Left ventricle myocardium inferior (tissue), 1 donor: ENCODE measurements at places on chromosomes 3 and 15.

DNA sequence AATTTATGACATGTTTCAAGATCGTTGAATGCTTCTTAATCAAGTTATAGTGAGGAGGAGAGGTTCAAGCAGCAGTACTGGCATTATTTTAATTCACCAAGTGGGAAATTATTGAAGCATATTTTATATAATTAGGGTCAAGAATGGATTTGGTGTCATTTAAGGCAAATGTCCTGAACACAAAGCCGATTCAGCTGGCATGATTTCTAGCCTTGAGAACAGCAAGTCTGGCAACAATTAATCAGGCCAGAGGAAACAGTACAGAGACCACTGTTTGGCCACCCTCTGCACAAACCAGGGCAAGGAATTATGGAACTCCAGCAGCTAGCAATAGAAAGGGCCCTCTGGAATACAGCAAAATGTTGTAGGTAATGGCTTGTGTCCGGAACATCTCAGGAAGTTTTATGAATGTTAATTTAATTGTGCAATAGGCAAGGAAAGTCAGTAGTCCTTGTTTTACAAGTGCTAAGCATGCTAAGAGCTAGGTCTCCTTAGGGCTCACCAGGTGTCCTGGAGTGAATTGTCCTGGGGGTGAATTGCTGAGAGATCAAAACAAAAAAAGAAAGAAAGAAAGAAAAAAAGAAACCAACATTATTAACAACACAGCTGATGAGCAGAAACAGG, 38.7 kb upstream of the SNRK start:
- no peak for DNase-seq

DNA sequence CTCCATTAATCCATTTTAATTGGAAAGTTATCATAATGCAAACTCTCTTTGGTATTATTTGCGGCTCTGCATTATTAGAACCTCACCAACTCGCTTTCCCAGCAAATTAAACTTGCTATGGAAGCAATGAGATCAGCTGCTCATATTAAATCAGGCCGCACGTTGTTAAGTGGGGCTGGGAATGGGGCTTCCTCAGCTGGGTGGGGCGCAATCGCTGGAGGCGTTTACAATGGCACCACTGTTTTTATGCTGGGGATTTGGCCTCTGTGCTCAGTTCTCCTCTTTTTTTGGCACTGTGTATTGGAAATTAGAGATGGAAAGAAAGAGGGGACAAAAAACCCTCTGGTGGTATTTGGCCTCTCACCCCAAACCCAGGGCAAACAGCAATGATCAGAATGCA, 72.2 kb downstream of the RPLP1 start:
- DNase-seq = peak; percentile 37

DNA sequence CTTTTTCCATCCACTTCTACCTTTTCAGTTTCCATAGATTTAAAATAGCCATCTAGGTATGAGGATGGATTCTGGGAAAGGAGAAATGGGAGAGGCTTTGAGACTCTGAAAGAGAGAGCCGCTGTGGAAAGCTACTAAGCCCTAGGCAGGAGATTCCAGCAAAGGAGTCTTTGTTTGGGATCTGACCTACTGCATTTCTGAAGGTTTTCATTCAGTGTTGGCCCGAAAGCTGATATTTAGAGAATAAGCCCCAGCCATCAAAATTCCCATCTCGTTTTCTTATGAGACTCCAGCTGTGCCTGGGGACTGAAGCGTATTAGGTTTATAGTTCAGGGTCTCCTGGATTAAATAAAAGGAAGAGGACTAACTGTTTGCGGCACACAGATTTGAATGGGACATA, 19.5 kb downstream of the LIPH start:
- no peak for DNase-seq

GRCh38 chr15:87949151-87949574, 307.4 kb downstream of the NTRK3 start:
- no peak for DNase-seq

DNA sequence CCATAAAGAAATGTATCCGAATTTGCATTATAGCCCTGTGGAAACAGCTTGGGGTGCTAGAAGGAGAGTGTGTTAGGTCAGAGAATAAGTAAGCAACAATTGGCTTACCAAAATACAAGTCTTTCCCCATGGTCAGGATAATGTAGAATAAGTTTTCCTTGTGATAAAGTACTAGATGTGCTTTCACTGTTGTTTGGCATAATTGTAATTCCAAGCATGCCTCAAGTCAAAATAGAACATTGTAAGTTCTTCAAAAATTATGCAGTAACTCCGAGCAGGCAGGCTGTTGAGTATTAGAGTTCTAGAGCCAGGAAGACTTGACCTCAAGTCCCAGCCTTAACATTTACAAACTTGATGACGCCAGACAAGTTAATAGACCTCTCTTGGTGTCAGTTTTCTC, 242.0 kb downstream of the TUSC7 start:
- no peak for DNase-seq

DNA sequence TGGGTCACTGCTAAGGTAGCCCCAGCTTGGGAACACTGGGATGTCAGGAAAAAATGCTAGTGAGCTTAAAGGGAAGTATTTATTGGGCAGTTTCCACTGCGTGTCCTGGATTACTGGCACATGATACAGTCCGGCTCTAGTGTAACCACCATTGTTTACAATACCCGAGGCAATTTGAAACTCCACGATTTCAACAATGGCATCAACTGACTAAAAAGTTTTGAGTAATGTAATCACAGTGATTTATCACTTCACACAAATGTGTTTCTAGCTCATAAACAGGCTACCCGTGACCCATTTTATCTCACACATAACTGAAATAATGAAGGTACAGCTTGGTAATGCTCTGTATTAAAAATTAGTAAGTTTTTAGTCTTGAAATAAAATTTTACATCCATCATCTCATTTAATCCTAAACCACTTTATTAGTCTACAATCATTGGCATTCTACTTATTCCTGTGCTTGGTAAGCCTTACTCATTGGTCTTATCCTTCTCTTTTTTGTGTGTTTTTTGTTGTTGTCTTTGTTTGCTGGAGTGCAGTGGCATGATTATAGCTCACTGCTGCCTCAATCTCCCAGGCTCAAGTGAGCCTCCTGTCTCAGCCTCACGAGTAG, 7.6 kb downstream of the ZMAT3 start:
- no peak for DNase-seq

- no peak for DNase-seq
These were observed 71.4 kb upstream of the PLCL2 start for GRCh38 chr3:16813336-16813735.
